ENCODE measurements at places on chromosomes 12 and 14. TPM values are rescaled to one million over a fixed set of nuclear protein-coding genes. Genes with fewer than 3 reads are reported as not detected.

Gene ARHGDIB
- 10.4 TPM for total RNA-seq

Gene GNPTAB
- total RNA-seq = 22.1 TPM

Gene DDX11
- 72.2 TPM for total RNA-seq

Gene BAZ2A
- total RNA-seq = 43.0 TPM

Gene PTPRQ
- 0.07 TPM for total RNA-seq

Gene DTX1
- not detected for total RNA-seq

Gene KLRC4
- total RNA-seq = not detected

Gene CACNA1C
- total RNA-seq = not detected

Gene MOK
- total RNA-seq = 108 TPM

Gene AKAP5
- 0.58 TPM for total RNA-seq

Gene LRRC10
- not detected for total RNA-seq

Gene TSPAN19
- not detected for total RNA-seq

Gene NPAS3
- total RNA-seq = 1.2 TPM

Gene BEST3
- total RNA-seq = 0.55 TPM

Gene SIX6
- total RNA-seq = not detected

Gene PLCZ1
- not detected for total RNA-seq

Gene MORN3
- 1.6 TPM for total RNA-seq

Gene HNRNPC
- 772 TPM for total RNA-seq

Gene SLC25A3
- 466 TPM for total RNA-seq

Gene CIDEB
- not detected for total RNA-seq

Gene SDSL
- total RNA-seq = 19.9 TPM

Gene MFAP5
- total RNA-seq = not detected

Gene PPP2R5C
- total RNA-seq = 96.1 TPM

Gene SLC4A8
- total RNA-seq = 4.2 TPM

Gene PPP4R4
- total RNA-seq = not detected

Gene HOXC4
- total RNA-seq = 2.6 TPM

Gene SPPL3
- total RNA-seq = 18.8 TPM

Gene TAS2R9
- not detected for total RNA-seq

Gene POMT2
- 57.6 TPM for total RNA-seq

Gene NOP9
- 30.4 TPM for total RNA-seq

Gene EXOC3L4
- 2.0 TPM for total RNA-seq

Gene ZNF26
- 30.2 TPM for total RNA-seq

Gene PTPRB
- 0.66 TPM for total RNA-seq

Data from PC-3 (cell line).